ENCODE measurements at places on chromosomes 4 and X.

GRCh38 chrX:27519226-27519625, 56.1 kb upstream of the PPP4R3C start:
- DNase-seq: no peak

- no peak for DNase-seq
These were observed 463.1 kb downstream of the PCDH7 start for GRCh38 chr4:31183256-31183655.

- no peak for DNase-seq
These were observed 85.5 kb downstream of the CT47B1 start for GRCh38 chrX:120790118-120790517.

- DNase-seq: peak; percentile 22
These were observed at the start of gene SUV39H1 for GRCh38 chrX:48696301-48696908. TSS of gene SUV39H1 (plus strand) at chrX:48696734. CDS start at chrX:48696785, 51 bp downstream.

DNA sequence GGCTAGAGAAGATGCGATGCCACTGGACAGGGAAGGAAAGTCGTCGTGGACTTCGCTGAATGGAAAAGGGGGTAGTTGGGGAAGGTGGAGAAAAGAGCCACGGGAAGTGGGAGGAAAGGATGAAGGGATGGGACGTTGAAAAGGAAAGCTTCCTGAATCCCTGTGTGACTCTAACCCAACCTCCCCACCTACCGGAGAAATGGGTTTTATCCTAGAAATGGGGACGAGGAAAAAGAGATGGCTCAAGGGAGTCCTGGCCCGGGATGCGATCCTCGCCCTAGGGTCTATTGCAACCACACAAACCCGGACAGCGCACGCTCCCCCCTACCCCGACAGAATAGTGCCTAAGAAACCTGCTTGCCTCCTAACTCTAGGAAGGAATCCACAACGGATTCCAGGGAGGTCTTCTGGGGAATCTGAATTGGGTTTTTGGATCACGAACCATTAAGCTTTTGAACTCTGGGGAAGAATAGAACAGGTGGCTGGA, 738 bp upstream of the TSPAN5 start:
- no peak for DNase-seq

GRCh38 chrX:1525583-1526355, 11.2 kb downstream of the P2RY8 start:
- no peak for DNase-seq

DNA sequence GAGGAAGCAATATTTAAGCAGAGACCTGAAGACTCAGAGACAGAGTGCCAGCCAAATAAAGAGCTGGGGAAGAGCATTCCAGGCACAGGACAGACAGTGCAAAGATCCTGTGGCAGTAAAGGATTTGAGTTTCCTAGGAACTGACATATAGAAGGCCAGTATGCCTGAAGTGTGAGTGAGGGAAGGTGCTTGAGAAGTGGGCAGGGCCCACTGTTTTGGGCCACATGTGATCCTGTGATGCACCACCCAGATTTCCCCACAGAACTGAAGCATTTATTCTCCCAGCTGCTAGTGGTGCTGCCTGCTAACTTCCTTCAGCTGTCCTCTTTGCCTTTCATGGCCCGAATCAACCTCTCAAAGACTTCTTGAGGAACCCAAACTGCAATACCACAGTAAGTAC, 23.9 kb upstream of the ASB5 start:
- DNase-seq: no peak

All from HS-27A (cell line).